ENCODE measurements at places on chromosomes 7 and 10. TPM values are rescaled to one million over a fixed set of nuclear protein-coding genes. Genes with fewer than 3 reads are reported as not detected.

The LRRN3 gene
- 1.1 TPM for total RNA-seq

The ATP6V0A4 gene
- 30.5 TPM for total RNA-seq

The CACNA2D1 gene
- 18.3 TPM for total RNA-seq

The PLA2G12B gene
- total RNA-seq = 0.66 TPM

The DYNC1I1 gene
- total RNA-seq = 2.6 TPM

The GPR85 gene
- 0.31 TPM for total RNA-seq

The PRRT4 gene
- not detected for total RNA-seq

The GRID2IP gene
- total RNA-seq = 0.76 TPM

DNA sequence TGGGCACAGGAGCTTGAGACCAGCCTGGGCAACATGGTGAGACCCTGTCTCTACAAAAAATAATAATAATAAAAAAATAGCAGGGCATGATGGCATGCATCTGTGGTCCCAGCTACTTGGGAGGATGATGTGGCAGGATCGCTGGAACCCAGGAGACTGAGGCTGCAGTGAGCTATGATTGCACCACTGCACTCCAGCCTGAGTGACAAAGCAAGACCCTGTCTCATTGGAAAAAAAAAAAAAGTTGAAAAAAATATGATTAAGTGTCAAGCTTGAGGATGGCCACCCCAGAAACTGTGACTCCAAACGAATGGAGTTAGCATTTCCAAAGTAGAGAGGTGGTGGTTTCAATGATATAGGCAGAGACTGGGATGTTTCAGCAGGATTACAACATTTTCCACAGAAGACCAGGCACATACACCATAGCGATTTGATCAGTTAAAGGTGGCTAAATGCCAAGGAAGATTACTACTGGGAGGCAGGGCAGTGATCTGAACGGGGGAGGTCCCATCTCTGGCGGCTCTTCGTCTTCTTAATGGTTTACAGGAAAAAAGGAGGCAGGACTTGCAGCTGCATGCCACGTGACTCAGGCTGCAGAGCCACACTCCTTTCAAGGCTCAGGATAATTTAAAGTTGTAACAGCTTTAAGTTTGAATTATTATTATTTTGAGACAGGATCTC is 250.6 kb upstream of the GALNT17 start:
- DNase-seq = no peak

GRCh38 chr10:50506861-50507573 is 116.7 kb downstream of the SGMS1 start:
- DNase-seq = no peak

DNA sequence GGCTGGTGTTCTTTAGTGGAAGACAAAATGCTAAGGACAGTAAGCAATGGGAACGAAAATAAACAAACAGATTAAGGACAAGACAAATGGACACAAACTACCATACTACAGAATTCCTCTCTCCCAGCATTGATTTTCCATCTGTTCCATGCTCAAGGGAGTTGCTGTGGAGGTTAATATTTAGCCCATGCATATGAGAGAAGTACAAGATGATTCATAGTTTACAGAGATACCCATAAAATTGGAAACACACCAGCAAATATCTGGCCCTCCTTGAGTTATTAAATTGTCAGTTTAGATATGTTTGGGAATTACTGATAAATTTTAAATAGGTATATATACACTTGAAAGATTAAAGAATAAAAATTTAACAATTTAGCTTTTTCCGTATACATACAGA is 69.8 kb downstream of the GLI3 start:
- no peak for DNase-seq

DNA sequence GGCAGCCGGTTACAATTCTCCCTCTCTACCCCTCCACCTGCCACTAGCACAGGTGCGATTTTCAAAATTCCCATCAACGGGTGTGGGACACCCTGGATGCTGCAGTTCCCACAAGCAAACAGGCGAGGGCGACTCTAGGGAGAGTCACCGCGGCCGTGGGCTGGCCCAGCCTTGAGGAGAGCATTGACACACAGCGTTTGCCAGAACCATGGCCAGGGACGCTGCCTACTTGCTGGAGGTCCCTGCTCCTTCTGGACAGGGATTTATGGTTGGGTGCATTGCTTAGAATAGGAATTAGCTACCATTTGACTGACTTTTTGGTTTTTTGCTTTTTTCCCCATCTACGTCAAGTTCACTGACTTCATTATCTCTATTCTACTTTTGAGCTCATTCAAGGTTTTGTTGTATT is 19.0 kb upstream of the CLDN4 start:
- peak; percentile 71 for DNase-seq

- DNase-seq = no peak
Observed at GRCh38 chr10:74067373-74068352, 69.7 kb downstream of the VCL start.

DNA sequence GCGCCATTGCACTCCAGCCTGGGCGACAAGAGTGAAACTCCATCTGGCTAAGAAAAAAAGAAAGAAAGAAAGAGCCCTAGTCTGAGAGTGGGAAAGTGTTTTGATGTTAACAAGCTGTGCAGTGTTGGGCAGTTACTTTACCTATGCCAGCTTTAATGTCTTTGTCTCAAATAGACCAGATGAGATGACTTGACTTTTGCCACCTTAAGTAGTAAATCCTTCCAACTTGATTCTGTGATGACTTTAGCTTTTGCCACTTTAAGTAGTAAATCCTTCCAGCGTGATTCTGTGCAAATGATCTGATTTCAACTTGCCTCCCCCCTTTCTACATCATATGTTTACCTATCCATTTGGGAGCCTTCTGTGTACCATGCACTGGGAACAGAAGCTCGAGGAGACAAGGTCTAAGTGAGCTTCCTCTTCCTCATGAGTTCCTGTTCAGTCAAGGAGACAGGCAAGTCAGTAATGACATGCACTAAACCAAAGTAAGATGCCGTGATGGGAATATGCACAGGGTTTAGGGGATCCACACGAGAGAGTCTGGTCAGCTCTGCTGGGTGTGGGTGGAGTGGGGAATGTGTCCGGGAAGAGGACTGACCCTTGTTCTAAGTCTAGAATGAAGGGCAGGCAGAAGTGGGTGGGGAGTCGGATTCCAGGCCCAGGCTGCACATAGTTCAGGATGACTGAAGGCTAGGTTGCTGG is 17.2 kb downstream of the INPP5F start:
- peak; percentile 91 for DNase-seq

- no peak for DNase-seq
Observed at GRCh38 chr7:55381696-55382095, 16.6 kb downstream of the LANCL2 start.

GRCh38 chr10:114957122-114957521 is 19.1 kb downstream of the TRUB1 start:
- no peak for DNase-seq

GRCh38 chr10:11901454-11901832 is 78.3 kb downstream of the PROSER2 start:
- no peak for DNase-seq

DNA sequence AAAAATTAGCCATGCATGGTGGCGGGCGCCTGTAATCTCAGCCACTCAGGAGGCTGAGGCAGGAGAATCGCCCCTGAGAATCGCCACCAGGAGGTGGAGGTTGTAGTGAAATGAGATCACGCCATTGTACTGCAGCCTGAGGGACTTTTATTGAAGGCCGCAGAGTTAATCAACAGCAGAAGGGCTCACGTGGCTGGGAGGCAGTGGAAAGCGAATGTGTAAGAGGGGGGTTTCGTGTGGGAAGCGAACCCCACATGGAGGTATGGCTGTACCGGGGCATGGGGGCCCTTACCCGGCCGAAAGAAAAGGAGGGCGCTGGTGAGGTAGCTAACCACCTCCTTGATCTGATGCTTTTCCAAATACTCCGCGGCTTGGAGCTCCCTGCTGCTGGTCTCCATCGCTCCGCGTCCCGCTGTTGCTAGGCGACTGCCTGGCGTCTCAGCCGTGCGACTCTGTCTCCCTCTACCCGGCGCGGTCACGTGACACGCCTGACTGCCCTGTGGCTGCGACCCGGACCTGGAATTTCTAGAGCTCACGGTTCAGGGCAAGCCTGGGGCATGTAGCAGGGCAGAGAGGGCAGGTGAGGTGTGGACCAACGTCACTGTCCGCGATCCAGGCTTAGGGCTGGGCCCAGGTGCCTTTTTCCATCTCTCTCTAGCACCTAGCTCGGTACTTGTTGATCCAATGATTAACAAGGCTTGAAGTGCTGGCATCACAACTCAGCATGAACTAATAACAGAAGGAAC is at the start of gene EFCAB10:
Gene EFCAB10, minus strand, starts transcription at position 428 of the 746 bp plus-strand sequence. Its CDS starts 30 bp downstream, at position 398.
- DNase-seq = peak; percentile 88

DNA sequence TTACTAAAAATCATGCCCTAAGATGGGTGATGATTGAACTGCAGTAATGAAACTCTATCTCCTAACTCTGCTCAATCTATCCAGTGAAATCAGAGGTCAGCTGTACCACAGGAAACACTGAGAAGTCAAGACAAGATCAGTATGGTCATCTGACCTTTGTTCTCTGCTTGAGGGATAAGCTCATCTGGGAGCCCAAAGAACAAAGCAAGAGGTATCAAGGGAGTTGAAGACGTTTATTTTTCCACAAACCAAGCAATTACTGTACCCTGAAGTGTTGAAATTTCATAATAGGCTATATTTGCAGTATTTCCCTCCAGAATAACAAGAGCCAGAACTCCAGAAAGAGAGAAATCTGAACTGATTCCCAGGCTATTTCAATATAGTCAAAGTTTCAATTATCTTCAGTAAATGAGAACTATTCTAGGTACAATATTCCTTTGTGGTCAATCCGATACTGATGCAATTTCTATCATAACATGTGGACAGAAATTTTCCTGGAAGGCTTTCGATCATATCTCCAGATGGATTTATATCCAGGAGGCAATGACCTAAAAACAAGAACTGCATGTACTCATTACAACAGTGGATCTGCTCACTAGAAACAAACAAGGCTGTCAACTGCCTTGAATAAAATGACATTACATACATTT is 345.3 kb downstream of the TNS3 start:
- no peak for DNase-seq

DNA sequence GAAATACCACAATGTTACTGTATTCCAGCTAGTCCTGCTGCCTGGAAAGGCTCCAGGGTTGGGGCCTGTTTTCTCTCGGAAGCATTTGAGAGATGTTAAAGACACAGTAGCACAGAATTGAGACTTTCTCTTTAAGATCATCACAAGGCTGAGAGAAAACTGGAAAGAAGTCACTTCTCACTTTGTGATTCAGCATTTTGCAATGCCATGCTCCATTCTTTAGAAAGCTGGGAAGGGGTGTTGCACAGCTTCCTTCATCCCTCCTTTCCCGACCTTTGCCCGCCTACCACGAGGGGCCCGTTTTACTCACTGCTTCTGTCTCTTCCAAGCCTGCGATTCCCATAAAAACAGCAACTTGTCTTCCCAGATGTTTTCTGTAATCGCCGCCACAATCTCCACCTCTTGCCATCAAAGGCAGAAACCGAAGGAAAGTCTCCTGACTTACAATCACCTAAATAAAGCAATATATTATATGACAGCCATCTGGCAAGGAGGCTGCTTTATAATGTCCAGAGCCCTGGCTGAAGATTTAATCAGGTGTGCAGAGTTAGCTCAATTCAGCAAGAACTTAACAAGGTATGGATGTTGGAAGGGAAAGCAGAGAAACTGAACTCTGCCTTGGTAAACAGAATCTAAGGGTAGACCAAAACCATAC is 18.9 kb downstream of the NOD1 start:
- DNase-seq = peak; percentile 63

- DNase-seq = no peak
Observed at GRCh38 chr7:104005197-104005596, 15.7 kb upstream of the RELN start.

GRCh38 chr10:7956508-7956907 is 98.0 kb upstream of the GATA3 start:
- no peak for DNase-seq

GRCh38 chr10:3000048-3000447 is 67.3 kb upstream of the PFKP start:
- no peak for DNase-seq

DNA sequence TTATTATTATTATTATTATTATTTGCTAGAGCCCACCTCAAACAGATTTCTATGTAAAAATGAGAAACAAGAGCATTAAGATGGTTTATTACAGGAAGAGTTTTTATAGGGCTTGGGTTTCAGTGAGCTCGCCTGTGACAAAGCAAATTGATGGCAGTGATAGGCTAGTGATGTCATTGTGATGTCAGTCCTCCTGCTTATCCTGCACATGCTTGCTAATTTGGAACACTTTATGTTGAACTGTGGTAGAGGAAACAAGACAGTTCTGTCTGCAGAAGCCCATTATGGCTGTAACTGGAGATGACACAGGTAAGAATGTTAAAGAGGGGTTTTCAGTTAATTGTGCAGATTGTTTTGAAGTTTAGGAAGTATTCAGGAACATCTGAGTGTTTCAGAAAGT is 68.3 kb downstream of the CREM start:
- no peak for DNase-seq

GRCh38 chr10:58637352-58637751 is 124.7 kb downstream of the BICC1 start:
- no peak for DNase-seq

DNA sequence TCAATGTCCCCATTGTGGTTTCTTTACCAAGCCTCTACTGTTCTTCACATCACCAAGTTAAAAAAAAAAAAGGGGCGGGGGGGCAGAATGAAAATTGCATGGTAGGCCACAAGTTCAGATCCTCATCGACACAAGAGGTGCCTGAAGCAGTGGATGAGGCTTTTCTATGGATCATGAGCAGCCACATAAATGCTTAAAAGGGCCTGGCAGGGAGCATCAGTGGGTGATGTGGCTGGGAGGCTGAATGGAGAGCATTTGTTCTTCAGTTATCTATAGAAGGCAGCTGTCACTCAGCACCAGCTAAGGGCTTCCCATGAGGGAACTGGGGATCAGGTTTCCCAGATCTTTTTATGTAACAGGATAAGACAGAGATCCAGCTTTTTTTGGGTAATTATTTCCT is 117.9 kb downstream of the CFTR start:
- no peak for DNase-seq

GRCh38 chr10:16952610-16953009 is 135.4 kb upstream of the RSU1 start:
- no peak for DNase-seq

- DNase-seq = no peak
Observed at GRCh38 chr7:38507384-38507783, 123.8 kb downstream of the AMPH start.

GRCh38 chr7:116863936-116864500 is 1.6 kb downstream of the CAPZA2 start:
- no peak for DNase-seq

DNA sequence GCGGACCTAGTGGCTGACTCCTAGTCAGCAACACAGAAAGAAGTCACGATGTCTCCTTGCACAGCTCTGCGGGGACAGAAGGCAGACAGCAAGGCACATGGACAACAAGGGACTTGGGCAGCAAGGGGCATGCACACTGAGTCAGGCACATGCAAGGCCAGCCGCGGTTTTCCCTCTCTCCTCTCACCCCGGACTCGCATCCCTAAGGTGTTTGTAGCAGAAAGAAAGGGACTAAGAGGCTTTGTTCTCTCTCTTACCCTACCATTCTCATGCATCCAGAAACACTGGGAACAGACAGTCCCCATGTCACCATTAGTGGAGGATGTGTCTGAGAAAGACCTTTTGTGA is 193.3 kb upstream of the PHF14 start:
- DNase-seq = peak; percentile 54

All from kidney (tissue), 22 donors.